ENCODE measurements at places on chromosomes 11 and 22. TPM values are rescaled to one million over a fixed set of nuclear protein-coding genes. Genes with fewer than 3 reads are reported as not detected.

CCDC116 gene
- total RNA-seq = 0.20 TPM

SOX10 gene
- total RNA-seq = 6.9 TPM

EXPH5 gene
- 4.8 TPM for total RNA-seq

DGAT2 gene
- total RNA-seq = 1.6 TPM

CNIH2 gene
- total RNA-seq = not detected

DNA sequence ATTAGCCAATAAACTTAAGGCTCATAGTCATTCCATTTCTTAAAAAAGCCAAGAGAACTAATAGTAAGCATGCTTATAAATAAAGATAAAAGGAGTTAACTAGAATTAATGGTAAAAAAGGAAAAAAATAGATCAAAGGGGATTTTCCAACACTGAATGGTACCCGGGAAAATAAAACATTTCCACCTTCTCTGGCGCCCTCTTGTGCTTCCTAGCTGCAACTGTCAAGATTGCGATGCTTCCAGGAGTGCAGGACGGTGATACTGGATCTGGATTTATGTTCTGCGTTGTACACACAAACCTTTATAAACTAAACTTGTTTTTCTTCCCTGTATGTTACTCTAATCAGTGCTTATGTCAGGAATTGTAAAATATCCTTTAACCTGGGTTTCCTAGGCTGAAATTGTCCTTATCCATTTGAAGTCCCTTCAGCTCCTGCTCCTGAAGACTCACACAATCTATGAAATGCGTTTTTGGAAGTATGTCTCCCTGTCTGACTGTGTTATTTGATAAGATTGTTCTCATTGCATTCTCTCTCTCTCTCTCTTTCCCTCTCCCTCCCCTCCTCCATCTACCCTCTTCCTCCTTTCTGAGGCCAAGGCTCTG is 9.6 kb upstream of the HTATIP2 start:
- ATAC-seq = no peak

- ATAC-seq = no peak
Measured at GRCh38 chr11:61198361-61198760, 5.0 kb upstream of the PGA3 start.

DNA sequence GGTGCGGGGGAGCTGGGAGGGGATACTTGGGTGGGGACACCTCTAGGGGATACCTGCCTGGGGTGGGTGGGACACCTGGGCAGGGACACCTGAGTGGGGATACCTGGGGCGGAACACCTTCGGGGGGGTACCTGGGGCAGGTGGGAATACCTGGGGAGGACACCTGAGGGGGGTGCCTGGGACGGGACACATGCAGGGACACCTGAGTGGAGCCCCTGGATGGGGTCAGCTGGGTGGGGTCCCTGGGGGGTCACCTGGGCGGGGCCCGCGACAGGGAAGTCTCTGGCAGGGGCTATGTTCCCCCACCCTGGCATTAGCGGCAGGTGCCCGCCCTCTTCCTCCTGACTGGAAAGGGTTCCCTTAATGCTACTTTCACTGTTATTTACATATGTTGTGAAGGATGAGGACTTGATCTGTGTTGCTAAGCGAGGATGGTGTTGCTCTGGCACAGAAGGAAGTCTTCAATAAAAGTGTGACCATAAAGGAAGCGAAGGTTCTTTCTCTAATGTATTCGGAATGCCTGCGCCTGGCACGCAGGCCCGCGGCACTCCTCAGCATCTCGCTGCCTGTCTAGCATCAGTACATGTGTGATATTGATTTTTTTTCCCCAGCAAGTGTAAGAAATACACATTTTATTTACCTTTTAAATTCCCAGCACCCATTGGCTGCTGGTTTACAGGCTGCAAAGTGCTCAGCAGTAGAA is 801.7 kb downstream of the BRD1 start:
- no peak for ATAC-seq

DNA sequence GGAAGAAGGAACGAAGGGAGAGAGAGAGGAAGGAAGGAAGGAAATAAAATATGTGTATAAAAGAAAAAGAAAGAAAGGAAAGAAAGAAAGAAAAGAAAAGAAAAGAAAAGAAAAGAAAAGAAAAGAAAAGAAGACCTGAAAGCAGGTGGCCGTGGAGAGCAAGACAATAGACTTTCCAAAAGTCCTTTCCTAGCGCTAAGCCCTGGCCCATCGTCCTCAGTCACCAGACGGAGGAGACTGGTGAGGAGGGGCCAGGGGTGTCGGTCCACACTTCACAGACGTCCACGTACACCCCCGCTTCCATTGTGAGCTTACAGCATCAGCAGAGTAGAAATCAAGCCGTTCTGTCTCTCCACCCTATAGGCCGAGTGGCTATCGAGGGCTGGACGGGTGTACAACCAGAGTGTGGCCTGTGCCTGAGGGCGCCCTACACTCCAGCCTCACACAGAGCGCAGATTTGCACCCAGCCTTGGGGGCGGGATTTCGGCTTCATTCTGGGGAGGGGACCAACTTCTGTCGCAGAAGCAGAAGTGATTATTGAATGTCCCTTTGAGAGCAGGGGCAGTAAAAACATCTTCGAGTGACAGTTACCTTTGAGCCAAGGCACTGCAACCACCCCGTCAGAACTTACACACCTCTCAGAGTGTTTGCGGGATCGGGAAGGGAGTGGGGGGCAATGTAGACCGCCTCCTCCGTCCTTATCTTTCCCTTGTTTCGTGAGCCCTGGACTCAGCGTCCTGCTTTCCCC is 2.0 kb upstream of the BSX start:
- no peak for ATAC-seq

DNA sequence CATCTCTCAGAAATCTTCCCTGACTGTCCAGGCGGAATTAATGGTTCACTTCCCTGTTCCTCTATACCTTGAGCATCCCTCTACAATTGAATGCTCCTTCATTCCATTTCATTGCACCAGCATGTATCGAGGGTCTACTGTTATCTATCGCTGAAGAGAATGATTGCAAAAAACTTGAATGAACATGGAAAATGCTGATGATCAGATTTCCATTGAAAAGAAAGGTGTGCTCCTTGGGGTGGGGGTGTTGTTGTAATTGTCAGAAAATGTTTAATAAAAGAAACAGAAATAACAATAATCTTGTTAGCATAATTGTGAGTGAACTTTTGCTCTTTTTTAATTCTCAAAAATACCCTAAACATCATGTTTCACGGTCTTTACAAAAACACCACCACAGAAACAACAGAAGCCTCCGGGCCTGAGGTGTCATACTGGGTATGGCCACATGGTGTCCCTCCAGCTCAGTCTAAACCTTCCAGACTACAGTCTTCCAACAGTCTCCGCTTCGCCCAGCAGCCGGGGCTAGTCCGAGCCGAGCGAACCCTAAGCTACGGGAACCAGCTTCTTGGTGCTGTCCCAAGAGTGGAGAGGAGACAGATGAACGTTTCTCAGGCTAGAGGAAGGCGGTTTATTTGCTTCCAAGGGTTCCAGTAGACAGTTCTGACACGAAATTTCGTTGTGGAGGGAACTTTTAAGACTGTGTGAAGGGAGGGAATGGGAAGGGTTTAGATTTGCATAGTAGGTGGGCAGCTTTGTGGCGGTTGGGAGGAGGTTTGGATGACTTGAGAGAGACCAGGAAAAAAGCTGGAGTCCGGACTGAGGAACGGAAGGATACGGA is 75.8 kb upstream of the ZBED5 start:
- peak; percentile 83 for ATAC-seq

- ATAC-seq = peak; percentile 66
Measured at GRCh38 chr22:42397332-42398249, 34.6 kb downstream of the NFAM1 start.

- ATAC-seq = no peak
Measured at GRCh38 chr11:63998558-63999348, 12.5 kb downstream of the OTUB1 start.

DNA sequence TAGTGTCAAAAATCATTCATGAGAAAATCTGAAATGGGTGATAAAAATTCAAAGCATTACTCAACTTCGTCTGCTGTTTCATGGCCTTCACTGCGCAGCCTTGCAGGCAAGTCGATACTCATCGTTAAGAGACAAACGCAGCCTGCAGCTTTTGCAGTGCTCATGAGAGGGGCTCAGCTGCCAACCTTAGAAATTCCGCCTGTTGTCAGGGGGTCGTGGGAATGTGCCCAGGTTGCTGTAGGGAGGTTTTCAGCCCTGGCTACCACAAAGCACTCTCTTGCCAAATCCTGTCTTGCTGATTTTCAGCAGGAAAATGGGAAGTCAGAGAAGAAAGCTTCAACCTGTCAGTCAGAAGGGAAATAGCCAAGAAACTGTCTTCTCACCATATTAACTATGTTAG is 25.4 kb upstream of the GRAMD1B start:
- no peak for ATAC-seq

DNA sequence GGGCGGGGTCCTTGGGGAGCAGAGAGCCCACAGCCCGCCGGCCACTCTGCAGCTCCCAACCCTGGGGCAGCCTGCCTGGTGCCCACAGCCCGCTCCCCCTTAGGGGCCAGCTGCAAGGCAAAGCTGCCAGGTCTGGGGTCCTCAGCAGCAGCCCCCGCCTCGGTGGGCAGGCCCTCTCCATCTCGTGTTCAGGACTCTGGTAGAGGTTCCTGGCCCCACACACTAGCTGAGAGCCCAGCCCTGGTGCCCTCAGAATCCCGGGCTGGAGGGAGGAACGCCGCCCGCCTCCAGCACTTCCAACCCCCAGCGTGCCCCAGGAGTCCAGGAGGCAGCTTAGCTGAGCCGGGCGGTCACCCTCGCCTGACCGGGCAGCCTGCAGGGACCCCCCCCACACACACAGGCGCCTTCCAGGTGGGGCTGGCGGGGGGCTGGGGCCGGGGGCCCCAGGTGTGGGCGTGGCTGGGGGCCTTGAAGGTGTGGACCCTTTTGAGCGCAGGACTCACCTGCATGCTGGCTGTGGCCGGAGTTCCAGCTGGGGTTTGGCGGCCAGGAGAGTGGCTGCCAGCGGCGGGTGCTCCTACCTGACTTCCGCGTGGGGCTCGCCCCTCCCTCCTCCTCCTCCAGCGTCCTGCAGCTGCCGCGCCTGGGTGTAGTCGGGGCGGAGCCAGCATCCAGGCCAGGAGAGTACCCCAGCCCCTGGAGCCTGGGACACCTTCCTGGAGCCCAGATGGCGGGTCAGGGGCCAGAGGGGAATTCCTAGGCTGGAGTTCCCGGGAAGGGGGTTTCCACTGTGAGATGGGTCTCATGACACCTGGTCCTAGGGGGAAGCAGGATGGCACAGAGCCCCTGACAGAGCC is at the start of gene ANO9:
ANO9 (minus strand) TSS at position 594 of the 857 bp plus-strand sequence; CDS start at position 509, 85 bp downstream.
- ATAC-seq = no peak

- no peak for ATAC-seq
Measured at GRCh38 chr11:93512073-93512475, 31.1 kb downstream of the SMCO4 start.

- no peak for ATAC-seq
Measured at GRCh38 chr11:16454289-16454863, 98.0 kb upstream of the SOX6 start.

Measured in gastroesophageal sphincter (tissue), 4 donors.